ENCODE measurements at places on chromosomes 7 and 10. TPM values are rescaled to one million over a fixed set of nuclear protein-coding genes. Genes with fewer than 3 reads are reported as not detected.

BTRC gene
- total RNA-seq, result 19.1 TPM

DNA sequence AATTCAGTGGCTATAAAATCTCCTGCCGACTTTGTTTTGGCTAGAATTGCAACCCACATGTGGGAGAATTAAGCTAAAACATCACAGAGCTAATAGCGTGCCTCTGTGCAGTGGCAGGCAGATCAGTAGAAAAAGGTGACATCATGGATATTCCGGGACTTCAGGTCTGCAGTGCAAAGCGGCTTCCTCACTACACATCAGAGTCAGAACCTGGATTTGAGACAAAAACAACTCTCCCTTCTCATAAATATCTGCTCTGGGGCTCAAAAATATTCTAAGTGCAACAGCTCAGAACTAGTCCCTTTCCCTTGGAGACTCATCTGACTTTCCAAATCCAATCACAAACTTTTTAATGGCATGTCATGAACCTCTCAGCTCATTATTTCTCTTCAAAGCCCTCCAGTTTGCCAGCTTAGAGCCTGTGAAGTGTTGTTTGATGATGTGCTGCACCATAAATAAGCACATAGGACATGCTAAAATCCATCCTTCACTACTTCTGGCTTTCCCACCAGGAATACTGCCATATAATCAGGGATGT, 337.1 kb downstream of the RNLS start:
- H3K36me3 ChIP-seq, result no peaks in the 10 kb centered on the region
- peaks cover 27% of the 10 kb centered on the region for H3K4me1 ChIP-seq
- no peaks in the 10 kb centered on the region for H3K27me3 ChIP-seq
- no peak overlapping the region for H3K4me3 ChIP-seq

- H3K27me3 ChIP-seq, result no peaks in the 10 kb centered on the region
- no peak overlapping the region for H3K27ac ChIP-seq
- no peaks in the 10 kb centered on the region for H3K36me3 ChIP-seq
- no peak overlapping the region for H3K4me3 ChIP-seq
- DNase-seq, result peak; percentile 53
- H3K4me1 ChIP-seq, result peaks cover 18% of the 10 kb centered on the region
These were observed 13.1 kb downstream of the UNC5B start for GRCh38 chr10:71225291-71226058.

DNA sequence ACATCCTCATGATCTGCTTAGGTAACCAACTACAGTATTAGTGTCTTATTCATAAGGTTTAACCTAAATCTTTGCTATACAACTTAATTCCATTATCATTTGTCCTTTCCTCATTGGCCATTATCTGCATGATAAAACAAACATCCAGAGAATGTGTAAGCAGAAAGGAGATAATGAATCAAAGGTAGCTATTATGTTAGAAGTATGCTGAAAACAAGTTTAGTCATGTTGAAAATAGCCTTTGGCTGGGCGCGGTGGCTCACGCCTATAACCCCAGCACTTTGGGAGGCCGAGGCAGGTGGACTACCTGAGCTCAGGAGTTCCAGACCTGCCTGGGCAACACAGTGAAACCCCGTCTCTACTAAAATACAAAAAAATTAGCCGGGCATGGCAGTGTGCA, 78.2 kb downstream of the NT5C2 start:
- H3K36me3 ChIP-seq, result peaks cover 41% of the 10 kb centered on the region
- no peak overlapping the region for H3K4me3 ChIP-seq
- no peak overlapping the region for H3K27ac ChIP-seq
- H3K4me1 ChIP-seq, result peaks cover 18% of the 10 kb centered on the region

DNA sequence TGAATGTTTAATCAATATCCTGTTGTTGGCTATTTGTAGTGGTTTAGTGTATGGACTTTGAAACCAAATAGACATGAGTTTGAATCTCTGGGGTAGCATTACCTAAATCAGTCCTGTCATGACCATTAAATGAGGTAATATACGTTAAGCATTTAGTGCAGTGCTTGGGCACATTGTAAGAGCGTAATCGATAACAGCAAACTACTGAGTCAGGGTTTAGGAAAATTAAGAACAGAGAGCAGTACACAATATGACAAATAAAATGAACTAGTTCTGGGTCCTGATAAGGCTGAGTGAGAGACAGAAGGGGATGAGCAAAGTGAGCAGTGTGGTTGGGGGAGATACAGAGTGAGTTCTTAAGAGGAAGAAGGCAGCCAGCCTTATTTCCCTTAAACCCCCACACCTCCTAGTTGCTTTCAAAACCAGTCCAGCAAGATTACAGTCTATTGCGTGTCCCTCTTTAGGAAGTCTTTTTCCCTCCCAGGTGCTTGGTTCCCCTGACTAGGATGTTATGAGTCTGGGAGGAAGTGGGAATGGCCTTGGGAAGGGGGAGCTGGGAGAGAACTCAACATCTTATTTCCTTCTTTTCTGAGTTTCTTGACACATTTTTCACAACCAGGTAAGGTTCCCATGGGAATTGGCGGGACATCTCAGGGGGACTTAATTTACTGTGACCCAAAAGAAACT, 171.0 kb downstream of the SND1 start:
- H3K27ac ChIP-seq, result no peak overlapping the region
- no peaks in the 10 kb centered on the region for H3K27me3 ChIP-seq
- H3K4me1 ChIP-seq, result peaks cover 3% of the 10 kb centered on the region
- no peak overlapping the region for H3K4me3 ChIP-seq
- no peak for DNase-seq

All from spleen (tissue), 13 donors.